ENCODE measurements at places on chromosomes 3 and 15.

DNA sequence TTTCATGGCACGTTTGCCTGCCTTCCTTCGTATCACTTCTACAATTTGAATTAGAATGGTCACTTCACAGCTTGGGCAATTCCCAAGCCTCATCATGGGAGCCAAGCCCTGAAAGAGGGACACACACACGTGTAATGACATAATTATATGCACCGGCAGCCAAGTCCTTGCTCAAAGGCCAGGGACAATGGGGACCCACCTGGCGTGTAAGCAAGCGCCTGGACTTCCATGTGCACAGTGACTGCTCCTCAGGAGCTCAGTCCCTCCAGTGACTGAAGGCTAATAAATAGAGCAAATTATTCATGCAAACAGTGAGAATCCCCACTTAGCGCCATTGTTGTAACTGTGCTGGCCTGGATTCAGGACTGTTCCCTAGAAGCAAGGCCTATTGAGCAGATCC, 115.1 kb downstream of the DNAJB8 start:
- no peak for DNase-seq

DNA sequence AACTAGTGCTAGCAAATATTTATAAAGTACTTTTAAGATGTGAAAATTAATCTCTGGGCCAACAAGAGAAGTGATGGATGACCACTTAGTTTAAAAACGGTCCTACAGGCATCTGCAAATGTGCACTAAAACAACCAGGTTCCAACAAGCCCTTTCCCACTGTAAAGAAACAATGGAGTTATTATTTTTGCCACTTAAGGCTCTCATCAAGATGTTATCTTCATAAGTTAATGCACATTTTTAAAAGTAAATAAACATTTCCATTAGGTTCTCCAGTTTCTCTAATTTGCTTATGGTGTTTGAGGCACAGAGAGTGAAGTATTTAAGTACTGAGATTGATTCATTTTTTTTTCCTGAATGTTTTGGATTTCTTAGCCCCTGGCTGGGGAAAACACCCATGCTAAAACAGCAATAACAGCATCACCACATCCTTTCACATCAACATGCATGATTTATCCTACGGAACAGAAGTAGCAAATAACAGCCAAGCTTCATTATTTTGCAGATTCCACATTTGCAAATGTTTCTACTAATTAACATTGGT, 20.8 kb downstream of the ABI3BP start:
- DNase-seq, result no peak

- no peak for DNase-seq
These were observed 618.6 kb downstream of the NLGN1 start for GRCh38 chr3:174016186-174016585.

GRCh38 chr3:37590328-37591079, 271.2 kb upstream of the CTDSPL start:
- no peak for DNase-seq

DNA sequence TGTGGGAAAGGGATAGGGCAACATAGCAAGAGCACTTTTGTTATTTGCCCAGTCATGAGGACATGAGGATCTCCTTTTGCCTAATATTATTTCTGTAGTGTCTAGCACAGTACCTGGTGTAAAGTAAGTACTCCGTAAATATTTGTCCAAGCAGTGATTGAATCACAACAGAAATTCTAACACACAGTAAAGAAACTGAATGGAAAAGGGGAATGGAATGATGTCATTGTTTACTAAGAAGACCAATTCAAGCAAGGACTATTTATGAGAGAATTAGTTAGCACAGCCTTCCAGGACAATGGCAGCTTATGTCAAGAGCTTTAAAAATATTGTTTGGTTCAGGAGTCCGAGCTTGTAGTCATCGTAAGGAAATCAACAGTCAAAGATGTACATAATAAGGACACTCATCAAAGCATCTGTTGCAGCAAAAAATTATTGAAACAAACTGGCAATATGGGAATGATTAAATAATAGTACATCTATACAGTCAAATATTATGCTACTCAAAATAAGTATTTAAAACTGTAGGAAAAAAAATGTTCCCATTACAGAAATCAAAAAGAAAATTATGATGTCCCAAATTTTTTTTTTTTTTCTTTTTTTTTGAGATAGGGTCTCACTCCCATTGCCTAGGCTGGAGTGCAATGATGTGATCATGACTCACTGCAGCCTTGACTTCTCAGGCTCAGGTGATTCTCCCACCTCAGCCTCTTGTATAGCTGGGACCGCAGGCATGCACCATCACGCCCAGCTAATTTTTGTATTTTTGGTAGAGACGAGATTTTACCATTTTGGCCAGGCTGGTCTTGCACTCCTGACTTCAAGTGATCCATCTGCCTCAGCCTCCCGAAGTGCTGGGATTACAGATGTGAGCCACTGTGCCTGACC, 17.9 kb downstream of the CAPN7 start:
- no peak for DNase-seq

All from MM.1S (cell line).